ENCODE measurements at places on chromosomes 7 and 10.

- no peak for DNase-seq
Observed at GRCh38 chr7:24283897-24284698, at the start of gene NPY. NPY (plus strand) TSS chr7:24284190; CDS start chr7:24285241, 1,051 bp downstream.

GRCh38 chr7:84187813-84188510 lies 6.6 kb downstream of the SEMA3A start:
- DNase-seq = no peak

GRCh38 chr10:239109-239508 lies 103.9 kb downstream of the ZMYND11 start:
- DNase-seq = no peak

DNA sequence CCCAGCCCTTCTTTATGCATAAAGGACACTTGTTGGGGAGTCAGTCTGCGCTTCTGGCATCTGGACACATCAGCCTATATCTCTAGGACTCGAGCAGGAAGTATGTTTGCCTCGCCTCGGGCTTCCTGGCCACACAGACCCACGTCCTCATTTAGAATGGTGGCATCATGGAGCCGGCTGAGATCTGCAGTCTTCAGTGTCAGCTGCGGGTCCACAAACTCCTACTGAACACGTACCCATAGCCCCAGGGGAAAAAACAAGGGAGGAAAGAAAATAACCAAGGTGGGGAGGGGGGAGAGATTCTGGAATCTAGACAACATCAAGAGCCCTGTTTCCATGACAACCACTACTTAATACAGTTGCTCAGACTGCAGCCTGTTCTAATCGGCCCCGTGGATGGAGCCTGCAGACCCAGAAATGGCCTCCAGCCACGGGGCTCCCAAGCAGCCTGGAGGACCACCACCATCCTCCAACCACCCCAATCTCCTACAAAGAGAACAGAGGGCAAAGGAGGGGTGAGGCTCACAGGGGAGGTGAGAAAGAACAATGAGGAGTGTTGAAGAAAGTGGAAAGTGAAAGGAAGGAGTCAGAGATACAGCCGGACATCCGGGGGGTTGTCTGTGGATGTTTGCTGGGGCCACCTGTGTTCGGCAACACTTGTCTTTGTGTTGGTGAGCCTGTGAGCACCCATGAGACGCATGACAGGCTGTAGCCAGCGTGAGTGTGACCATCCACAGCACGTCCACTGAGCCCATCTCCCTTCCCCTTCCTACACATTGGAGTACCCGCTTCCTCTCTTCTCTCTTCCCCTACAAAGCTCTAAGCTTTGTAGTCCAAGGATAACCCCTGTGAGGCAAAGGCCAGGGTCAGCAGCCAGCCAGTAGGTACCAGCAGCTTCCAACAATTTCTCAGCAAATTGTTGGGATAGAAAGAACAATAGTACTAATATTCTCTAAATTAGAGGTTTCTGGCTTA lies 141.0 kb downstream of the PLXNA4 start:
- DNase-seq = no peak

DNA sequence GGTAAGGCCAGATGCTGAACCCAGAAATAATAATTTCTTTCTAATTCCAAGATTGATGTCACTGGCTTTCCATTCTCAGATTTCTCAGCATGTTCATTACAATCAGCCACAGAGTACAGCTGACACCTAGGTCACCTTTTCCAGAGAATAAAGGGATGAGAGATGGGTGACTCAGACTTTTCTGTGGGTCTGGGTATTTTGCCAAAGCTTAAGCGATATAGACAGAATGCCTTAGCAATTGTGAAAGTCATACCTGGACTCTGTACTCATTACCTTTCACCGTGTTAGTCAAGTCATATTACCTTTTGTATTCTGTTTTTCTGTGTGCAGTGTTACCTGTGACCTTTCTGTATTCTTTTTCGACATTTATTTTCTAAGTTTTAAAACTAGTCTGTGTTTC lies 10.6 kb upstream of the PRTFDC1 start:
- no peak for DNase-seq

- DNase-seq = no peak
Observed at GRCh38 chr7:68015978-68016532, 1019.4 kb downstream of the TYW1 start.

- DNase-seq = no peak
Observed at GRCh38 chr7:155810770-155811559, 1.3 kb downstream of the SHH start.

GRCh38 chr10:77079592-77080300 lies 557.9 kb downstream of the KCNMA1 start:
- no peak for DNase-seq

GRCh38 chr7:133776266-133776665 lies 350.9 kb upstream of the LRGUK start:
- DNase-seq = no peak

GRCh38 chr7:139725077-139725476 lies 52.7 kb downstream of the HIPK2 start:
- no peak for DNase-seq

DNA sequence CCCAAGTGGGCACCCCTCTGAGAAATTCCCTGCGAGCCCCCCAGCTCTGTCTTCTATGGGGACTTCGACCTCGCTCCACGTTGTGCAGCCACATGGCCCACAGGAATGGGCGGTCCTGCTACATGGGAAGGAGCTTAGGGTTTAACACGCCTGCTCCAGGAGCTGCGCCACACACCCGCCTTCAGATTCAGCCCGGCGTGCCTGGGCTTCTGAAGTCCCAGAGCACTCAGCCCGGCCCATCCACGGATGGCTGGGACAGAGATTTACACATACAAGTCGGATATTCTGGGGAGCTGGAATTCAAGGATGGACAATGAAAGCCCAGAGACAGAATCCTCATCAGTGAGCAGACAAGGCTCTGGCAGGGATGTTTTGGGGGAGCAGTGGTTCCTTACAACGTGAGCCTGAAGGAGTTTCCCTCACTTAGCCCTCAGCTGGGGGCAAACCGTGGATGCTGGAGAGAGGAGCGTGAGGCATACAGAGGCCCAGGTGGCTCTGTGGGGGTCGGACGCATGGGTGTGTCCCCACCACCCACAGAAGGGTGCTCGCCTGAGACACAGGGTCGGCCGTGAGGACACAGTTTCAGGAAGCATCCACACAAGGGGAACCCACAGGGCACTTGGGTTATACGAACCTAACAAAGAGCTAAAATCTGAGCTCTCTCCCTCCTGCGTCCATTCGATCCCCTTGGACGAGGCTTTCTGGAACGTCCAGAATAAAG lies 372.9 kb downstream of the DNAJB6 start:
- no peak for DNase-seq

DNA sequence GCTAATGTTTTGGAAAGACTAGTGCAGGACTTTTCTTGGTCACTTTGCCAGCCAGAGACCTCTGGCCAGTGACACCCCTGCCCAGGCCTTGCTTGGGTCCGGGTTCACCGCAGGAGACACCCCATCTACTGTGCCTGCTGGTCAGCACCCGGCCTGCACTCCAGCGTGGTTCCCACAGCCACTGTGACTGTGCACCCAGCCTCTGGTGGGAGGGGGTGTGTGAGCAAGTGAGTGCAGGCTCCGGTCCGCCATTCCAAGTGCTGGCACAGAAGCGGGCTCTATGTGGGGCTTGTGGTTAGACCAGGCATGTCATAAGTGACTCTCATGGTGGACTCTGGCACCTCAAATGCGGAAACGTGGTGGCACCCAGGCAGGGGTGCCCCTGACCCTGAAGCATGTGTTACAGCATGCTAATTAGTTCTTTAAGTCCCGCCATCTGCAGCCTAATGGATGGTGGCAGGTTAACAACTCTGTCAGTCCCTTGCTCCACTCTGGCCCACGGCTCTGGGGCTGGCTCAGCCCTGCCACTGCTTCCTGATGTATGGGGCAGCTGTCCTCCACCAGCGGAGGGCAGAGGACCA lies 311.9 kb upstream of the HGF start:
- DNase-seq = no peak

DNA sequence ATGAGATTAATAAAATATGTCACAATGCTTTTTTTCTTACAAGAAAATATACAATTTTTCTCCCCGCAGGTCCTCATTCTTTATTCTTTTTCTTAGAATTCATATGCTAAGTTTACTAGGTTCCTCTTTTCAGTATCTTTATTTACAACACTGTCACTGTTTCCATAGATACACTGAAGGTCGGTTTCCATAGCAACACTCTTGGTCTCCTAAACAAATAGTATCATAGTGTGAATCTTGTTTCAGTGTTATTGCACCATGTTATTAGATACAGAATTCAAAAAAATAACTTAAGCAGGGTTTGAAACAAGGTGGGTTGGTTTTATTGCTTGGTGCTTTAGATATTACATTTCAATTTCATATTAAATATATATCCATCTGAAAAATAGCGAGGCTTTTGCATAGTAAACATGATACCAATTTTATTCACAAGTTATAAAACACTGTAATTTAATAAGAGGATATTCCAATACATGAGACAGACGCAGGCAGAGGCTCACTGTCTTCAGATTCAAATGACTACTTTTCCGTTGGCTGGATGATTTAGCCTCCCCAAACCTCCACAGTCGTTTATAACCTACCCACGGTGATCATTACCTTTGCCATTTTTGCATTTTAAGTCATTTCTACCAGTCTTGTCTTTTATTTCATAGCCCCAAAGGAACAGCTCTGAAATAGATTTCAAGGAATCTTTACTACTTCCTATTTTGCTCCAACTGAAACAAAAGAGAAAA lies 88.9 kb upstream of the KLF6 start:
- no peak for DNase-seq

GRCh38 chr10:83801983-83802382 lies 337.3 kb upstream of the GHITM start:
- DNase-seq = no peak

DNA sequence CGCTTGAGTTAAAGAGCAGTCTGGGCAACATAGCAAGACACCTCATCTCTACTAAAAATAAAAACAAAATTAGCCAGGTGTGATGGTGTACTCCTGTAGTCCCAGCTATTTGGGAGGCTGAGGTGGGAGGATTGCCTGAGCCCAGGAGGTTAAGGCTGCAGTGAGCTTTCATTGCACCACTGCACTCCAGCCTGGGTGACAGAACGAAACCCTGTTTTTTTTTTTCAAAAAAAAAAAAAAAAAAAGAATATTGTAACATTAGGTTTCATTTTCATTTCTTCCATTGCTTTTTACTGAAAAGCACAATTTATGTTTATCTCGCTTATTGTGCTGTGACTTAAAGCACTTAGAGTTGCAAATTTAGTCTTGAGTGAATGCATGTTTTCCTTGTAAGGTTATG lies 80.0 kb downstream of the MLLT10 start:
- no peak for DNase-seq

DNA sequence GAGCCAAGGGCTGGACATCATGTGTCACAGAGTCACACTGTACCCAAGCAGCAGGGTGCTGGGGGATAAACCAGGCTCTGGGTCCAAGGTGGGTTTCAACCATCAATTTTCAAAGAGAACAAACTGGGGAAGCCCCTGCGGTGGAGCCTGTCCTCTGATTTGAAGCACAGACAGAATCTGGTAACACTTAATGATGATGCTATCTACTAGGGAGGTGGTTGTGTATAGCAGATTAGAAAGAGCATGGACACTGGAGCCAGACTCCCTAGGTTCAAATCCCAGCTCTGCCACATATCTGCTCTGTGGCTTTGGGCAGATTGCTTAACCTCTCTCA lies 204.9 kb upstream of the ZMIZ1 start:
- no peak for DNase-seq

DNA sequence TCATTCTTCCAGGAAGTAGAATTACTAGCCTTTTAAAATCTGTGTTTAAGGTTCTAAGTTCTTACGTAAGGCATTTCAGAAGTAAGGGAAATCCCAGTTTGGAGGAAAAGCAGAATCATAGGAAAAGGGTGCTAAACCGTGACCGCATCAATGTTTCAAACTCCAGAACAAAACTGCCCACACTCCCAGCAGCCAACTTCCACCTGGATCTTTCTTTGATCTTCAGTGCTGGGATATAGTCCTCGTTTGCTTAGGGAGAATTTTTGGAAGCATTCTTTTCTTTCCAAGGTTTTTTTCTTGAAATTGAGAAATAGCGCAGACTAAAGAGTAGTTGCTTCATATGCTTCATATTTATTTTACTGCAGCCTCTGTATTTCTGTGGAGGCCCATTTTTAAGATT lies 8.9 kb downstream of the PROSER2 start:
- DNase-seq = no peak

- DNase-seq = no peak
Observed at GRCh38 chr10:60358282-60358681, 31.4 kb downstream of the ANK3 start.

- no peak for DNase-seq
Observed at GRCh38 chr7:115019882-115020605, 98.2 kb downstream of the MDFIC start.

GRCh38 chr7:48638041-48638440 lies 286.3 kb upstream of the CDC14C start:
- DNase-seq = no peak

- peak; percentile 29 for DNase-seq
Observed at GRCh38 chr10:116857156-116857555, 7.9 kb downstream of the ENO4 start.

DNA sequence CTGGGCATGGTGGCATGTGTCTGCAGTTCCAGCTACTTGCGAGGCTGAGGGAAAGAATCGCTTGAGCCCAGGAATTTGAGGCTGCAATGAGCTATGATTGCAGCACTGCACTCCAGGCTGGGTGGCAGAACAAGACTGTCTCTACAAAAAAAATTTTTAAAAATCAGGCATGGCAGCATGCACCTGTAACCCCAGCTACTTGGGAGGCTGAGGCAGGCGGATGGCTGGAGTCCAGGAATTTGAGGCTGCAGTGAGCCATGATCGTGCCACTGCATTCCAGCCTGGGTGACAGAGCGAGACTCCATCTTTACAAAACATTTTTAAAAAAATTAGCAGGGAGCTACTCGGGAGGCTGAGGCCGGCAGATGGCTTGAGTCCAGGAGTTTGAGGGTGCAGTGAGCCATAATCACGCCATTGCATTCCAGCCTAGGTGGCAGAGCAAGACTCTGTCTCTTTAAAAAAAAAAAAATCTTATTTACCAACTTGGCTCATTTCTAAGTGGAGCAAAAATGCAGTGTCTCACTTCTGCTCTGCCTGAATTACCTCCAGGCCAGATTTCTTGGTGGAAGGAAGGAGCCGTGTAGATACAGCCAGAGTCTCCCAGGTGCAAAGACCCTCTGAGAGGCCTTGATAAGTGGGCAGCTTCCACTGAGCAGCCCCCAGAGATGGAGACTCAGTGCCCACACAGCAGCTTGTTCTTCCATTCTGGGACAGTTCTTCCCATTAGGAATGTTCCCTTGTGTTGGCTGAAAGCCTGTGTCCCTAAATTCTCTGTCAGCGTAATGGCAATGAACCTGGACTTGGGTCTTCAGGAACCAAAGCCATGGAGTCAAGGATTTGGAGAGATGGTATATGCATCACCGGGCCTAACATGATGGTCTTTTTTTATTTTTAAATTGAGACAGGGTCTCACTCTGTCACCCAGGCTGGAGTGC lies 30.0 kb downstream of the GTF2IRD1 start:
- DNase-seq = no peak

Measured in D721Med (cell line).